NCI-H2171 treated with DMSO at 0.1 percent for 48 hours (cell line): ENCODE measurements at places on chromosomes 11 and 22.
A peak's percentile ranks its signal among the peaks of the same experiment; 100 is the strongest.

- peak; percentile 29 for DNase-seq
These were observed 423.2 kb downstream of the MN1 start for GRCh38 chr22:27378311-27378800.

- no peak for DNase-seq
These were observed 65.0 kb upstream of the TTC12 start for GRCh38 chr11:113249491-113249763.

GRCh38 chr11:64539711-64540427 lies 51.2 kb upstream of the SLC22A12 start:
- DNase-seq, result peak; percentile 26

- DNase-seq, result peak; percentile 26
These were observed 657 bp downstream of the IGHMBP2 start for GRCh38 chr11:68904248-68904847.

DNA sequence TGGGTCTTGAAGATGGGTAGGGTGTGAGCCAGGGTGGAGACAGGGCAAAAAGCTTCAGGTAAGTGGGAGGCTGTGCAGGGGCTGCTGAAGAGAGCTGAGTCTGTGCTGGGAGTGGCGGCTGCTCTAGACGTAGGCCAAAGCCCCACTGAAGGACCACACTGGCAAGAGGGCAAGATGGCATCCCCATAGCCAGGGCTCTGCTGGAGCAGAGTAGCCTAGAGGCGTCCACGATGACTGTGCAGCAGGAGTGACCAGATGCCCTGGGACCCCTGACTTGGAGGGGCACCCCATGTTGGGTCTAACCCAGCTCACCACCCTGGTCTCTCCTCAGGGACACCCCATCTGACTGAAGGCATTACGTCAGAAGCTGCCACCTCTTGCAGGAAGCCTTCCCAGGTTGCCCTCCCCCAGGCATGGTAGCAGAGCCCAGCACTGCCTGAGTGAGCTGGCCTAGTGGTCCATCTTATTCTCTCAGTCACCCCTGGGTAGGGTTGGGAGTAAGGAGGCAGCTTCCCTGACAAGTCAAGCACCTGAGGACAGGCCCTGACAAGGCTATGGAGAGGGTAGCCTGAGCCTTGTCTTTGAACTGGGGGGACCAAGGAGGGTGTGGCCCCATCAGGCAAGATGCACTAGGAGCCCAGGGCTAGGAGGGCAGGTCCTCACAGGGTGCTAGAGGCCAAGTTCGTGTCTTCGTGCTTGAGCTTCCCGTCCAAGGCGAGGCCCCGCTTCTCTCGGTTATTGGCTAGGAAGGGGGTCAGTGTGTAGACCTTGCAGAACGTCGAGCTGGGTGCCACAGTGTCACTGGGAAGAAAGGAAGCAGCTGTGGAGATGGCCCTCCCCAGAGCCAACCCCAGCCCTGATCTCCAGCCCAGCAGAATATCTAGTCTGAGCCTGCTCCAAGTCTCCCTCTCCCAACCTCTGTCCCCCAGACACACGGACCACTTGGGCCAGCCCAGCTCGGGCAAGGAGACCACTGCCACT lies 33.1 kb downstream of the TPBGL start:
- no peak for DNase-seq

- no peak for DNase-seq
These were observed 42.9 kb downstream of the PC start for GRCh38 chr11:66915046-66915832.

- DNase-seq, result no peak
These were observed 109.6 kb upstream of the THY1 start for GRCh38 chr11:119532551-119532950.
